IMR-90 (cell line): ENCODE measurements at places on chromosomes 7 and 10. TPM values are rescaled to one million over a fixed set of nuclear protein-coding genes. Genes with fewer than 3 reads are reported as not detected.
A peak's percentile ranks its signal among the peaks of the same experiment; 100 is the strongest.

Gene EBLN1
- not detected in 2 replicates for polyA plus RNA-seq

- no peaks in the 10 kb centered on the region for H3K27me3 ChIP-seq
- no peak overlapping the region for H3K4me3 ChIP-seq
- no peak for DNase-seq
- no peak overlapping the region for H3K27ac ChIP-seq
- no peaks in the 10 kb centered on the region for H3K4me1 ChIP-seq
- peaks cover 46% of the 10 kb centered on the region for H3K36me3 ChIP-seq
Measured at GRCh38 chr7:30634193-30634626, 39.5 kb downstream of the GARS1 start.

Gene SLC29A4
- 7.6 and 10.4 TPM in 2 replicates for polyA plus RNA-seq

DNA sequence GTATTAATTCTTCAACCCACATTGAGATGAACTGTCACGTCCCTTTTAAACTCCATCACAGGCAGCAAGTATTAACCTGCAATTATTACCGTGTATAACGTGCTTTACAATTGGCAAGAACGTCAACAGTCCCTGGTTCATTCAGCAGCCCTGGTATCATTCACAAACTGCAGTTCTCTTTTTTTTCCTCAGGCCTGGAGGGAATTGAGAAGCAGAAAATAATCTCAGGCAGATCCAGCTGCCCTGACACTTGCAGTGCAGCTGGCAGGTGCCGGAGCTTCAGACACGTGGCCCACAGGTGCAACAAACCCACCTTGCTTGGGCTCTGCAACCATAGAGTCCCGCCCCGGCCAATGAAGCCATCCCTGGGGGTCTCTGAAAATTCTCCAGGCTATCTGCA, 137.3 kb downstream of the PLXNA4 start:
- H3K27ac ChIP-seq = no peak overlapping the region
- H3K4me3 ChIP-seq = no peak overlapping the region
- DNase-seq = no peak

DNA sequence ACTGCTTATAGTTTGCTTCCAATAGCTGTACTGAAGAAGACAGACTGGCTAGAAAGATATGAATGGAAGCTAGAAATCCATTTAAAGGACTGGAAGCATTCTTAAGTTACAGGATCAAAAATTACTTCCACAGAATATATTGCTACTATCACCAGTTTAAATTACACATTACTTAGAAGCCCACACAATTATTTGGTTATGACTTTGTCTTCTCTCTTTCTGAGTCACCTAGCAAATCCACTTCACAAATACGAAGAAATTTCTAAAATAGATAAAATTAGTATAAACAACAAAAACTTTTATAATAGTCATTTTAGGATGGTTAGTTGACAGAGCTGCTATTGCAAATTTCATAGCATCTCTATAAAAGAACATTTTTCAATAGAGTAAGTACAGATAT, 108.1 kb downstream of the SNX13 start:
- H3K27me3 ChIP-seq = no peaks in the 10 kb centered on the region
- no peak for DNase-seq
- H3K4me3 ChIP-seq = no peak overlapping the region
- H3K36me3 ChIP-seq = 0 out of 2 replicates have a peak, but pooled peaks cover 2% of the 10 kb centered on the region

DNA sequence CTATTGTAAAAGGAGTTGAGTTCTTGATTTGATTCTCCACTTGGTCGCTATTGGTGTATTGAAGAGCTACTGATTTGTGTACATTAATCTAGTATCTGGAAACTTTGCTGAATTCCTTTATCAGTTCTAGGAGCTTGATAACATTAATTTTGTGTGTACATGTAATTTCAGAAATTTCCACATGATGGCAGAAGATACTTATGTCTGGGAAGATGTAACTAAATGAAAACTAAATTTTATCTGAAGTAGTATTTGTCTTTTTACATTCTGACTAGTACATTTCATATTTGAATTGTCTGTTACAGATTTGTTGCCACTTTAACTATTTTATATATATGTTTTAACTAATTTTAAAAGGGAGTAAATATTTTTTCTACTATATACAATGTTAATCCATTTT, 27.6 kb downstream of the SDHAF3 start:
- peak; percentile 52 for DNase-seq
- H3K27ac ChIP-seq = no peak overlapping the region
- H3K27me3 ChIP-seq = no peaks in the 10 kb centered on the region
- no peaks in the 10 kb centered on the region for H3K4me1 ChIP-seq
- H3K4me3 ChIP-seq = no peak overlapping the region

DNA sequence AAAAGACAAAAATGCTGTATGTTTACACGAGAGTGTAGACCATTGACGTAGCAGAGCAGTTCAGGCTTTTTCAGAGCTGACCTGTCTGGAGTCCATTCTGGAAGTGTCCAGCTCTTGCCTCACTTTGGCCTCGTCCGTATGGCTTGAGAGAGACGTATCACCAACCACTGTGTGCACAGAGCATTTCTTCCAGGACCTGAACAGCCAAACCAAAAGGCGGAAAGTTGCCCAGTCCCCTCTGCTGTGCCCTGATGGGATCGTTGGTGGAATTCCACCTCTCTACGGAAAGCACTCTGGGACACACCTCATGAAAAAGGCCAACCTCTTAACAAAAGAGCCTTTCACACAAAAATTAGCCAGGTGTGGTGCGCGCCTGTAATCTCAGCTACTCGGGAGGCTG, 184.7 kb upstream of the SH2B2 start:
- no peak overlapping the region for H3K4me3 ChIP-seq
- H3K4me1 ChIP-seq = no peaks in the 10 kb centered on the region
- H3K27me3 ChIP-seq = no peaks in the 10 kb centered on the region
- peaks cover 34% of the 10 kb centered on the region for H3K36me3 ChIP-seq
- H3K27ac ChIP-seq = no peak overlapping the region
- no peak for DNase-seq

DNA sequence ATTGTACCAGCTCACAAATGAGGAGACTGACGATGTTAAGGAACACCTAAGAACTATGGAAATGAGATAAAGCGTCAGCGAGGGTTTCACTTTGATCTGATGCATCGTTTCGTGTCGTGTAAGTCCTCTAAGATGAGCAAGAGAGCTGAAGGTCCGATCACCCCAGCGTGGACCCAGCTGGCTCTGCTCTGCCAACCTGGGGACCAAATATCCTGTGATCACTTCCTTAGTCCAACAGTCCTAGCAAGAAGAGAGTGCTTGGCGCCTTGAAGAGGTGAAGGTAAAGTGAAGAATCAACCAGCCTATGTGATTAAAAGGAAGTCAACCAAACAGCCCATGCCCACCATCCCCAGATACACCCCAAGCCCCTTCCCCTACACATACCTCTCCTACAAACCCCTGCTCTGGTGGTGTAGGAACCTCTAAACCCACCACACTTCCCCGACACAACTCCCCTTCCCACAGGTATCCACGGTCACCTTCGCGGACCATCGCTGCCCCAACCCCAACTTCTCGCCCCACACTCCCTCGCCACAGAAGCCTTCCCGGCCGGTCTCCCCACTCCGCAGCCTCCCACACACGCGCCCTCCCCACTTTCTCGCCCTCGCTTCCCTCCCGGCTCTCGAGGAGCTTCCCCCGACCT, 722 bp downstream of the UPF2 start:
- peak; percentile 18 for DNase-seq
- peak overlapping the region; percentile 92 for H3K27ac ChIP-seq
- H3K27me3 ChIP-seq = no peaks in the 10 kb centered on the region

DNA sequence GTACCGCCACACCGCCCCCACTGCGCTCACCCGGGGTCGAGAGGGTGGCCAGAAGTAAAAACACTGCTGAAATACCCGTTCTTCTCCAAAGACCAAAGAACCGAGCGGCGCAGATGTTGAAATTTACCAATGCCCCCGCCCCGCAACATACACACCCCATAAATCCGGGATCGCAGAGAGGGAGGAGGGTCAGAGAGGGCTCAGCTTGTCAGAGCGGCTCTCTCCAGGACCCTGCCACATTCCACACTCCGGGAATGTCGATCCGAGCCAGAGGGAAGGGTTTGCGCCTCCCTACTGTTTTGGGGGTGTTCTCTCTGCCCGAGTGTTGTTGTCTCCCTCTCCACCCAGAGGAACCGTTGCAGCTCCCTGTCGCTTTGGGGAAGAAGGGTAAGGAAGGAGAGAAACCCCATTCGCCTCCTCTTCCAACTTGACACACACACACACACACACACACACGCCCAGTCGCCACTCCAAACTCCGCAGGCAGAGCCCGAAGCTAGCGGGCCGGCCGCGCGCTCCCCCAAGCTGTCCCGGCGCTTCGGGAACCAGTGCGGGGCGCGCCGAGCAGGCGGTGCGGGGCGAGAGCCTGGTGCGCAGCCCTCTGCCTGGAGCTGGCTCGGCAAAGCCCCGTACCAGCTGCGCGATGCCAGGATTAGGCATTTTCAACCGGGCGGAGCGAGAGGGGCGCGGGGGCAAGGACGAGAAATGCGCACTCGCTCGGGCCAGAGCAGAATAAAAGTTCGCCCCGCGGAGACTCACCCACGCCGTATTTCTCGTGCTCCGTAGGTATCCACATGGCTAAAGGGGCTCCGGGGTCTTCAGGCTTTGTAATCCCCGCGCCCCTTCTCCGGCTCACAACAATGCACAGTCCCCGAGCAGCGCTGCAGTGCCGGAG, 609 bp downstream of the DOCK4 start:
- H3K4me3 ChIP-seq = peak overlapping the region; percentile 71
- H3K4me1 ChIP-seq = no peaks in the 10 kb centered on the region
- peak; percentile 64 for DNase-seq
- H3K36me3 ChIP-seq = no peaks in the 10 kb centered on the region

GRCh38 chr7:102286237-102287110, at the start of gene SH2B2:
SH2B2 (plus strand) TSS chr7:102286868; CDS start chr7:102300551, 13,683 bp downstream.
- peaks cover 4% of the 10 kb centered on the region; the same call in 1 of the 2 replicates for H3K4me1 ChIP-seq
- peak within 1 kb of the TSS; percentile 97 for H3K4me3 ChIP-seq
- peak; percentile 49 for DNase-seq

Gene C10orf62
- not detected in 2 replicates for polyA plus RNA-seq

Gene SH2D4B
- not detected in 2 replicates for polyA plus RNA-seq

Gene PANK1
- polyA plus RNA-seq = 3.0 TPM in 2 replicates

Gene IRF5
- polyA plus RNA-seq = 0.14 TPM in 1 of 2 replicates, not detected in the other

DNA sequence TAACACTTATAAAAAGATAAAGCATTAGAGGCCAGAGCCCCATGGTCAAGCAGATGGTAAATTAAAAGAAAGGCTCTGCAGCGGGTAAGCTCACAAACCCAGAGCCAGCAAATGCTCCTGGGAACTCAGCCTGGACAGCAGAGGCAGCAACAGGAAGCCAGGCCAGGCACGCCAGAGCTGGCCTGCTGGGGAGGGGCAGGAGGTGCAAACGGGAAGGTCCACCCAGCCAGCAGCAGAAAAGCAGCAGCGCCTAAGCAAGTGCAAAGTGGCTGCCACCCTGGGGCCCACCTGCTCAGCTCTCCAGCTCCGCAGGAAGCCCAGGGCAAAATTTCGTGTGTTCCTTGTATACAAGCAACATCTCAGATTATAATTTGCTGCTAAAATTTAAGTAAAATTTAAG, 82.7 kb upstream of the GPR22 start:
- H3K27me3 ChIP-seq = no peaks in the 10 kb centered on the region
- peak; percentile 39 for DNase-seq
- H3K36me3 ChIP-seq = no peaks in the 10 kb centered on the region
- H3K4me3 ChIP-seq = no peak overlapping the region
- H3K27ac ChIP-seq = no peak overlapping the region

DNA sequence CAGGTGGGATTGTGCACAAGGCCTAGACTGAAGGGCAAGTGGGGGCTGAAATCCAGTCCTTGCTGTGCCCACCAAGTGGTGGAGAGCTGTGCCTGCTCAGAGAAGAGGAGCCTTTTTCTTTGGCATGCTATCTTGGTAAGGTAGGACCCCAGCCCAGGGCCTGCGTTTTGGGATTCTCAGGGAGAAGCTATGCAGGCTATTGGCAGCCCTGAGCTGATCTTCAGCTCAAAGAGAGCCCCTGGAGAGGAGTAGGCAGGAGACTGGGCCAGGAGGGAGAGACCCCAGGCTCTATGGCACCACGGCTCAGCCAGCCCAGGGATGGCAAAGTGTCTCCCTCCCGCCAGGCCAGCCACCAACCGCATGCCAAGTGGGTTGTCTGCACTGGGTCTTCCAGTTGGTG, 119.2 kb upstream of the PCBD1 start:
- peaks cover 28% of the 10 kb centered on the region for H3K27me3 ChIP-seq
- H3K4me1 ChIP-seq = no peaks in the 10 kb centered on the region
- DNase-seq = no peak
- no peak overlapping the region for H3K27ac ChIP-seq
- H3K36me3 ChIP-seq = no peaks in the 10 kb centered on the region

Gene OR2A12
- not detected in 2 replicates for polyA plus RNA-seq

DNA sequence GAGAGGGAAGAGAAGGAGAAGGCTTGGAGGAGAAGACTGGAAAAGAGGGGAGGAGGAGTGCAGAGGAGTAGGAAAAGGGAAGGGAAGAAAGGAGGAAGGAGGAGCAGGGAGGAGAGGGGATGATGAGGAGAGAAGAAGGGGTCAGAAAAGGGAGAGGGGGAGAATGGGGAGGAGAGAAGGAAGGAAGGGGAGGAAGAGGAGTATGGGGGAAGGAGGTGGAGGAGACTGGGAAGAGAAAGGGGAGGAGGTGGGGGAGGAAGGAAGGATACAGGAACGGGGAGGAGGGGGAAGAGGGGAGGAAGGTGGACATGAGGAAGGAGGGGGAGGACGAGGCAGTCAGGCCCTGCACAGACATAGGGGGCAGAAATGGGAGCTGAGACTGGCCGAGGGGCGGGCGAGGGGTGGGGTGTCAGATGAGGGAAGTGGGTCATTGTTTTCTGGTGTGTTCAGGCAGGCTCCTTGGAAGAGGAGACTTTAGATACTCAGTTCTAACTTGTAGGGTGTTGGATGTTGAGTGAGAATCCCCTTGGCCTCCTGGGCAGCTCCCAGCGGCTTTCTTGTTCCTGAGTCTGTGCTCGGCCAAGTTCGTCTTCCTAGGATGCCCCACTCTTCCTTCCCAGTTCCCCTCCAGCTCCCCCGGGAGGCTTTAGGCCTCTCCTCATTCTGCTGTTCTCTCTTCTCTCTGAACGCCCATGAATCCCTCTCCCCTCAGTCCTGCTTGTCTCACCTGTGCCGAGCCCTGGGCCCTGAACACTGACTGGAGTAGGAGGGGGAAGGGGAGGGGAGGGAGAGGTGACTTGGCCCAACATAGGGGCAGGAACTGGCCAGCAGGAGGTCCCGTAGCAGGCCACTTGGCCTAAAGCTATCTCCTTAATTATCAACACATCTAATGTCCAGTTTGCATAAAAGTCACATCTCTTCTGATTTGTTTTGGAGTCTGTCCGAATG, 12.8 kb upstream of the CRHR2 start:
- H3K4me3 ChIP-seq = no peak overlapping the region
- peaks cover 56% of the 10 kb centered on the region for H3K27me3 ChIP-seq
- no peaks in the 10 kb centered on the region for H3K36me3 ChIP-seq
- DNase-seq = no peak

- H3K36me3 ChIP-seq = no peaks in the 10 kb centered on the region
- H3K27ac ChIP-seq = no peak overlapping the region
- H3K4me3 ChIP-seq = no peak overlapping the region
- no peak for DNase-seq
- no peaks in the 10 kb centered on the region; the same call in 1 of the 2 replicates for H3K27me3 ChIP-seq
Measured at GRCh38 chr7:5183155-5183554, 6.9 kb upstream of the WIPI2 start.

- H3K27me3 ChIP-seq = no peaks in the 10 kb centered on the region
- DNase-seq = no peak
- peak overlapping the region; percentile 2; the same call in 1 of the 2 replicates for H3K27ac ChIP-seq
- H3K4me1 ChIP-seq = peaks cover 14% of the 10 kb centered on the region
Measured at GRCh38 chr10:47160261-47160908, 139.6 kb upstream of the GDF10 start.

- H3K27ac ChIP-seq = no peak overlapping the region
- H3K4me1 ChIP-seq = no peaks in the 10 kb centered on the region
- H3K27me3 ChIP-seq = peaks cover 1% of the 10 kb centered on the region; the same call in 1 of the 2 replicates
Measured at GRCh38 chr10:22365644-22366434, 20.5 kb downstream of the SPAG6 start.

Gene GRM8
- not detected in 2 replicates for polyA plus RNA-seq
